Amygdala (tissue), 56 donors: ENCODE measurements at places on chromosomes 4 and X.

DNA sequence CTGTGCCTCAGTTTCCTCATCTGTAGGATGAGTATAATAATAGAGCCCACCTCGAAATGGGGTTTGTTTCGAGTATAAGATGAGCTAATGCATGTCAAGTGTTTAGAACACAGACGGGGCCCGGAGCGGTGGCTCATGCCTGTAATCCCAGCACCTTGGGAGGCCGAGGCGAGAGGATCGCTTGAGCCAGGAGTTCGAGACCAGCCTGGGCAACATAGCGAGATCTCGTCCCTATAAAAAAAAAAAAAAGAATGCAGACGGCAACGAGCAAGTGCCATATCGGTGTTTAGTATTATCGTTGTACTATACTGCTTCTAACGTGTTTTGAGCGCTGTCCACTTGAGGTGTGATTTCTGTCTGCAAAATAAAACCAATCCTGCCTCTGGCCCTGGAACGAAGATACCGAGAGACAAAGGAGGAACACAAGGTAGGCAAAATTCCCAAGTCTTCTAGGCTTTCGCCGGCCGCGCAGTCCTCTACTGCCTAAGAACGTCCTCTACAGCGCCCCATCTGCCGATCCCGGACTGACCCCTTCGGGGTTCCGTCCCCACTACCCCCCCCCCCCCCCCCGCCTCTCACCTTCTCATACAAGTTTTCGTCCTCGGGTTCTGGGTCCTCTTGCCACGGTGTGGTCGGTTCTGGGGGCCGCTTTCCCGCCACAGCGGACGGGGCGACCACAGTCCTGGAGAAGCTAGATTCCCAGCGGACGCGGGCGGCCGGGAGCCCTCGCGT is 442 bp downstream of the NDUFB11 start:
- DNase-seq, result peak; percentile 37

- DNase-seq, result no peak
Observed at GRCh38 chrX:48001260-48001659, 2.5 kb downstream of the ZNF182 start.

GRCh38 chrX:43656005-43656494 is at the start of gene MAOA:
MAOA (plus strand) TSS chrX:43656299; CDS start chrX:43656342, 43 bp downstream.
- peak; percentile 27 for DNase-seq

DNA sequence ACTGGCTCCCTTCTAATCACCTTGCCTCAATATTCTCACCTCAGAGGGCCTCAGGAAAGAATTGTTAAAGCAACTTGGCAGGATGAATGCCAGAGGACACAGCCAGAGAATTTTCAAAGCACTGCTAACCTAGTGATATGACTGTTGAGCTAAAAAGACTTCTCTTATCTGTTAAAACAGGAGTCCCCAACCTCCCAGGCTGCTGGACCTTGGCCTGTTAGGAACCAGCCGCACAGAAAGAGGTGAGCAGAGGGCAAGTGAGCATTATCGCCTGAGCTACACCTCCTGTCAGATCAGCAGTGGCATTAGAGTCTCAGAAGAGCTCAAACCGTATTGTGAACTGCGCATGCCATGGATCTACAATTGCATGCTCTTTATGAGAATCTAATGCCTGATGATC is 1.7 kb upstream of the KCNE5 start:
- DNase-seq, result no peak

GRCh38 chr4:90585961-90586360 is 458.8 kb downstream of the CCSER1 start:
- DNase-seq, result no peak

GRCh38 chr4:52157641-52158316 is 106.7 kb downstream of the SPATA18 start:
- DNase-seq, result no peak

DNA sequence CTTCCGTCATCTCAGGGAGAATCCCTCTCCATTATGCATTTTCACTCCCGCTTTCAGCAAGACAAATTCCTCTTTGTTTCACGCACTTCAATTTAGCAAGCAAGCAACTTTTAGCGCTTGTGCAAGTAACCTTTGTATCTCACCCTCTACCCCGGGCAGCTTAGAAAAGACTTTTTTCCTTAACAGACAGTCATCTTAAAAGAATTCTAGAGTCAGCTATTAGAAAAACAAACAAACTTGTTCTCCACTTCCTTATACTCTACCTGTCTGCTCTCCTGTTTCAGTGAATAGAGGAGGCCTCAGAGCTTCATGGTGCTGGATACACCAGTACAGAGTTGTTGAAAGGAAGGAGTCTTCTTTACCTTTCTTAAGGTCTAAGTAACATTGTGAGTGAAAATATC is 12.1 kb downstream of the TIGD2 start:
- no peak for DNase-seq

DNA sequence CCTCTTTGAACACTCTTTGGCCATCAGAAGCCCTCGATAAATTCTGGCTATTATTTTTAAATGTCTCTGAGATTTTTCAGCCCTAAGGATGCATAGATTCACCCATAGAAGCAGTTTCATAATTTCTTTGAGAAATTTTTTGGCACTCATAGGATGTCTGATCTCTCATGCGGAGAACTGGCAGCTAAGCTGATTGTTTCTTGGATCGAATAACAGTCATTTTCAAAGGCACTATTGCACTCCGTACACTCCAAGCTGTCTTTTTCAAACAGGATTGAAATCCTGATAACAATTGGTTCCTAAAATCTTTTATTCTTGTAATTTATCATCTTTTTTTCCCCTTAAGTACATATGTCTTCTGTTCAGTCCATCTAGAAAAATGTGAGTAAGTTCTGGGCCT is 411.9 kb downstream of the SPOCK3 start:
- DNase-seq, result no peak
